LHCN-M2 (cell line): ENCODE measurements at places on chromosomes 3 and 15.

- peak; percentile 97 for DNase-seq
Observed at GRCh38 chr3:66115858-66116654, 77.3 kb upstream of the MAGI1 start.

DNA sequence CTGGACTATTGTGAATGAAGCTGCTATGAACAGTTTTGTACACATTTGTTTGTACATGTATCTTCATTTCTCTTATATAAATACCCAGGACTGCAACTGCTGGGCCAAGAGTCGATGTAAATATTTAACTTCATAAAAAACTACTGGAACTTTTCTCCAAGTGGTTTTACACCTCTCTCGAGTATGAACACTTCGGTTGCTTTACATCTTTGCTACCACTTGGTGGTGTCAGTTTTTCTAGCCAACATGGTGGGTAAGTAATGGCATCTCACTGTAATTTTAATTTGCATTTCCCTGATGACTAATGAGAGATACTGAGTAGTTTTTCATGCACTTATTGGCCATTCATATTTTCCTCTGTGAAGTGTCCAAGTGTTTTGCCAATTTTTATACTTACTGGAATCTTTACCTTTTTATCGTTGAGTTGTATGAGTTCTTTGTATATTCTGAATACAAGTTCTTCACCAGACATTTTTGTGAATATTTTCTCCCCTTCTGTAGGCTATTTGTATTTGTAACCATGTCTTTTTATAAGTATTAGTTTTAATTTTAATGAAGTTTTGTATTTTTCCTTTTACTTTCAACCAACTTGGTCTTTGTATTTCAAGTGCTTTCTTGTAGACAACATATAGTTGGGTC, 44.4 kb downstream of the PCOLCE2 start:
- peak; percentile 39 for DNase-seq

DNA sequence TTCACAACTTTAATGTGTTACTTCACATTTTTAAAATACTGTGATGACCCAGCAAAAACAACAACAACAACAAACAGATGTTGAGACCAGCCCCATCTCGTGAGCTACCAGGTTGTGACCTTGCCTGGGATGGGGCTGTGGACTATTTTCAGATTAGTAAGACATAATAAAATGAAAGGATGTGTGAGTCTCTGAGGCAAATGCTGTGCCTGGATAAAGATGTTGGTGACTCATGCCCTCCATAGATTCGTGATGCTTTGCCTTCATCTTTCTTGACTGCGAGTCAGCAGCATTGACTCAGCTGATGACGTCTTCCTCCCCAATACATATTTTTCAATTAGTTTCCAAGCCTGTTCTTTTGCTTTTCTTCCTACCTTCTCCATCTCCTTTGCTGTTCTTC, 453.0 kb upstream of the CFAP20DC start:
- DNase-seq, result peak; percentile 84

DNA sequence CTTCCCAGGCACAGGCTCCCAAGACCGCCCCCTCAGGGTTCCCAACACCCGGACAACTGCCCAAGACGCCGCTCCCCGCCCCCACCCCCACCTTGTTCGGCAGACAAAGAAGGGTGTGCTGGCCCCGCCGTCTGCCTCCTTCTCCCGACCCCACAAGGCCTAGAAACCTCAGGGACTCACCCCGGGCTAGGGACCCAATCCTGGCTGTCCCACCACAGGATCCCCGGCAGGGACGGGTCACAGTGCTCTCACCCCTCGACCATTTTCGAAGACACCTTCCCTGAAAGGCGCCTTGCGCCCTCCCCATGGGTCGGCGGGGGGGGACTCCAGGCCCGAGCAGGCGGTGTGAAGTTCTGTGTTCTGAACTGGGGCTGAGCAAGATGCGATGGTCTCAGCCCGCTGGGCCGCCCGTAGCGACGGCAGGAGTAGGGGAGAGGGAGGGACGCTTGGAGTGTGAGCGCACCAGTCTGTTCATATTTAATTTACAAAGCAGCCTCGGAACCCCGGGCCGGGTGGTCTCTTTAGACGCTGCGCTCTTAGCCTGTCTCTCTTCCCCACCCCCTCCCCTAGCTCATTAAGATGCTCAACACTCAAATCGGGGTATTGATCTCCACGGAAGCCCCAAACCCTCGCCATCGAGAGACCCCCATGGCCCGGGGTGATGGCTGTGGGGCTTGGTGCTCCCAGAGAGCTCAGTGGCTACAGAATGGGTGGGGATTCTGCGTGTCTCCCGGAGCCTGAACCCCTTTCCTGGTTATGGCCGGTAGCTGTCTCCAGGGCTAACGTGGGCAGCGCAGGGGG, 1.4 kb upstream of the ISLR2 start:
- DNase-seq, result no peak

- peak; percentile 14 for DNase-seq
Observed at GRCh38 chr3:43394041-43394554, 107.8 kb downstream of the SNRK start.

- no peak for DNase-seq
Observed at GRCh38 chr15:94028809-94029208, 202.6 kb upstream of the MCTP2 start.

- peak; percentile 95 for DNase-seq
Observed at GRCh38 chr3:177357352-177358090, 160.2 kb upstream of the TBL1XR1 start.

DNA sequence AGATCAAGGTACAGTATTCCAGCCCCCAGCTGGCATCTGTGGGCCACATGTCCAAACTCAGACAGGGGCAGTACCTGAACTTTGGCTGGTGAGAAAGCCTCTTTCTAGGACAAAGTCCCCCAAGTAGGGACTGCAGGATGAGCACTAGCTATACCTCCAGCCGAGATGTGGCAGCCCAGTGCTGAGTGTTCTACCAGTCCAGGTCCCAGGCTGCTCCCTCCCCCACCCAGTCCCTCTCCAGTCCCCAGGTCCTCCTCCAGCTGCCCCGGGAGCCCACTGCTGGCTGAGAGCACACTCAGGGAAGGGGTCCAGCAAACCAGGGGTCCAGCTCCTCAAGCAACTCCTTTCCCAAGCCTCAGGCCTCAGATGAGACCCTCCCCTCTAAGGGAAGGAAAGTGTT, 1.5 kb downstream of the SLC26A6 start:
- no peak for DNase-seq

DNA sequence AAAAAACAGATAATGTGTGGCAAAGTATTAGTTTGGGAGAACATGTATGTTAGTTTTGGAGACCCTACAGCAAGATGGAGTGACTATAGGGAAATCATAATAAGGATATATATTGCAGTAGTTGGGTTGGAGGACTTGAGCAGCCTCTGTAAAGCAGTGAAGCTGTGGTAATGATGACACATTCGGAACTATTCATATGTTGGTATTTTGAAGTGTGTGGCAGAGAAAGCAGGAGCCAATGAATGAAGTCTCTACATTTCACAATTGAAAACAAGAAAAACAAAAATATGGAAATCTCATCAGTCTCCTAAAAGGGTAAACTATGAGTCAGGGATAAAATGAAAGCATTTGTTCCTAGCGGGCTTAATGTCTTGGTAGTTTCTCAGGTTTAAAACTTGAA, 645.9 kb downstream of the OTOL1 start:
- DNase-seq, result peak; percentile 90
